ENCODE measurements at places on chromosomes 7 and 10.

DNA sequence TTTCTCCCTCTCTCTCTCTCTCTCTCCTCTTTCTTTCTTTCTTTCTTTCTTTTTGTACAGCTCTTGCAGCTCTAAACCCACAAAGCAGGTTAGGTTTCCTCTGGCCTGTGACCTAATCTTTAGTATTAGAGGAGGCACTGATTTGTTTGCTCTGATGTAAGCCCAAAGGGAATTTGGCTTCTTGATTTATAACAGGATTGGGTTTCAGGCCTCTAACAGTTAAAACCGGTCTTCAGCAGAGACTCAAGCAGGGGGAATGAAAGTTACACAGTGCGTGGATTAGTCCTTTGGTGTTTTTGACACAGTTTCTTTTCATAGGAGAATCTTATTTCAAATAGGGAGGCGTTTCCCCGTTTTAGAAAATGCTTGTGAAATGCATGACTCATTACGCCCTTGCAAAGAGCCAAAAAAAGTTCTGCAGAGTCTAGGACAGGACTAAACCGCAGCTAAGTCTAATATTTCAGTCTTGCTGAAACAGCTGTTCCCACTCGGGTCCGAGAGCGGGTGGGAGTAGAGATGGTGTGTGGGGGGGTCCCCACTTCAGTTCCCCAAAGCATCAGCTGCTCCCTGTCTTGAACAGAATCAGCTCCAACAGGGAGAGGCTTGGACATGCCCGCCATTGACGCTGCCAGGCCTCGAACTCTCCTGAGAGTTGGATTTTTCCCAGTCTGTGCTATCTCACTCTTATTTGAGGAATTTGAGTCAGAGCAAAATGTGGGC, 296.5 kb upstream of the PITRM1 start:
- no peak for DNase-seq

GRCh38 chr10:123402656-123403055, 248.5 kb downstream of the BUB3 start:
- no peak for DNase-seq

DNA sequence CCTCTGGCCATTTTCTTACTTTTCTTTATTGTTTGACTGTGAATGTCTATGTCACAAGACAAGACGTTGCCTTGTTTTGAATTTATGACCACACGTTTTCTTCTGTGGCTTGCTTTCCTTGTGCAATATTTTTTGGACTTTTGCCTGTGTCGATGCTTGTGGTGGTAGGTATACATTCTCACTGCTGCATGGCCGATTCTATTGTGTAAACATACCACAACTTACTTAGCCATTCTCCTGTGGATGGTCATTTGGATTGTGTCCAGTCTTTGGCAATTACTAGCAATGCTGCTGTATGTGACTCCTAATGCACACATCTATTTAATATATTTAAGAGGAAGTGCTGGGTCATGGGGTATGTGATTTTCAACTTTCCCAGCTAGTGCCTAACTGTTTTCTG, 18.0 kb upstream of the DLG5 start:
- DNase-seq, result no peak

- DNase-seq, result peak; percentile 8
These were observed 747 bp downstream of the GDI2 start for GRCh38 chr10:5812283-5813090.

- DNase-seq, result no peak
These were observed 21.0 kb upstream of the GRB10 start for GRCh38 chr7:50803359-50804337.

DNA sequence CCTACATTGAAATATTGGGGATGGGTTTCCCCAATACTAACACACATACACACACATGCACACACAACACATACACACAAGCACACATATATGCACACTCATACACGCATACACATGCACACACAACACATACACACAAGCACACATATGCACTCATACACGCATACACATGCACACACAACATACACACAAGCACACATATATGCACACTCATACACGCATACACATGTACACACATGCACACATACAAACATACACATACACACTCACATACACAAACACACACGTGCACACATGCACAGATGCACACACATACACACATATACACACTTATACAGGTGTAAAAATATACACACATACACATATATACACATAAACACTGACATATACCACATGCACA, 127.4 kb upstream of the C7orf33 start:
- DNase-seq, result no peak

GRCh38 chr7:82339958-82340357, 103.6 kb downstream of the CACNA2D1 start:
- no peak for DNase-seq

DNA sequence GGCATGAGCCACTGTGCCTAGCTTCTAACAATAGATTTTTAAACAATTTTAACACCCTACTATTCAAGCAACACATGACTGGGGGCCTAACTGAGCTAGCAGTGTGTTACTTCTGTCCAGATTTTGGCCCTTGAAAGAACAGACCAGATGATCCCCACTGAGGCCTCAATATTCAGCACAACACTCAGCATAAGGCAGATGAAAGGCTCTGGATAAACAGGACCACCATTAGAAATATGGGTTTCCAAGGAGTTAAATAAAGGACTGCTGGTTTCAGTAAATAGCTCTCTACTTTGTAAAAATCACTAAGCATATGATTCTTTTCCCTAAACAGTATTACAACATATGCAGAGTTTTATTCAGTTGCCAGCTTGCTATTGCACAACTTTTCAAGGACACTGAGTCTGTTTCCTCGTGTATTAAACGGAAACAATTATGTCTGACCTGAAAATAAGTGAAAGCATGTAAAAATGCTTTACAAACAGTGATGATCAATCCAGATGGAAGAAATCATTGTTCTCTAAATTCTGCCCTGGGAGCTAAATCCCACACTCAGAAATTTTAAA, 23.8 kb upstream of the FZD1 start:
- DNase-seq, result no peak

DNA sequence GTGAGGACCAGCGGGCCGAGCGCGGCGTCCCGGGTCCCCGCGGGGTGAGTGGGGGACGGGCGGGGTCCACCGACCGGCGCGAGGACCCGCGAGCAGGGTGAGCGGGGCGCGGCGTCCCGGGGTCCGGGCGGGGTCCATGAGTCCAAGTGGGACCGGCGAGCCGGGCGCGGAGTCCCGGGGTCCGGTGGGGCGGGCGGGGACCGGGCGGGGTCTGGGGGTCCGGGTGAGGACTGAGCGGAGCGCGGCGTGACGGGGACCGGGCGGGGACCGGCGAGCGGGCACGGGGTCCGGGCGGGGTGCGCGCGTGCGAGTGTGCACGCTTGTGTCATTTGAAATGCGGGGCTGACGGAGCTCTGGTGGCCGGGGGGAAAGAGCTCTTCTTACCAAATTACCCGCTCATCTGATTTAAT, 765 bp downstream of the CELF2 start:
- no peak for DNase-seq

- no peak for DNase-seq
These were observed 689.7 kb upstream of the CELF2 start for GRCh38 chr10:10327934-10328333.

- no peak for DNase-seq
These were observed 9.6 kb downstream of the LIPN start for GRCh38 chr10:88769384-88769783.

- no peak for DNase-seq
These were observed 1090.1 kb downstream of the KCNMA1 start for GRCh38 chr10:76547352-76547972.

DNA sequence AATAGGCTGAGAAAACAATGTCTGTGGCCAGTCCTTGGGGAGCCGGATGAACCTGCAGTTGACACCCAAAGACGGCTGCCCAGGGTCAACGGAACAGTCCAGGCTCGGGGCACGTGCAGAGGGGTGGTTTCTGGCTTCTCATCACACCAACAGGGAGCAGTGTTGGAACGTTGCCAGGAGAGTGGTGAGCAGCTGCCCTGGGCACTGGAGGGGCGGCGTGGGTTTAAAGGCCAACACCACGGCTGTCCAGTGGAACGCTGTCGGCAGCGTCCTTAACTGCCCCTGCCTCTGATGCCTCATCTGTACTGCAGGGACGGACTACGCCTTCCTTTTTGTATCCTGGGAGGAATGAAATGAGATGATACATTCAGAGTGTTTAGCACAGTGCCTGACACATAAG, 19.8 kb downstream of the JCAD start:
- no peak for DNase-seq

GRCh38 chr10:17736223-17736622, 15.8 kb upstream of the TMEM236 start:
- no peak for DNase-seq

GRCh38 chr7:101535351-101535751, 93.7 kb downstream of the MYL10 start:
- no peak for DNase-seq

Data from stimulated activated CD8-positive, alpha-beta memory T cell treated with anti-CD3 and anti-CD28 coated beads, Interleukin-2, amount 100 ng/mL, for 1 hour (primary cell).